ENCODE measurements at places on chromosomes 13 and 19.

- no peak for DNase-seq
These were observed 4.3 kb downstream of the NOTCH3 start for GRCh38 chr19:15196360-15197005.

GRCh38 chr19:45668342-45668871 is 386 bp downstream of the GIPR start:
- DNase-seq: peak; percentile 40

DNA sequence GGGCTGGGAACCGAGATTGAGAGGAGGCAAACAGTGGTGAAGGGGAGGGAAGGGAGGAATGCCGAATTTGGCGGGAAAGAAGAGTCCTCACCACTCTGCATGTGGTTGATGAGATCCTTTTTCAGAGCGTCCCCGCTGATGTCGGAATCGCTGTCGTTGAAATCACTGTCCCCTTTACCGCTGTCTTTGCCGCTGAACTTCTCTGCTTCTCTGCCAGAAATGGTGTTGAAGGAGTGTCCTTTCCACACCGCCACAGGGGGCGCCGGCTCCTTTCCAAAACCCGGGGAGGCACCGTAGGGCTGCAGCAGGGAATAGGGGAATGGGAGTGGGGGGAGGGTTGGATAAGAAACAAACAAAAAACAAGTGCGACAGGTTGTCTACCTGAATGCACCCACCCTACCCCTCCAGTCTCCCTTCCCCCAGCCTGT is 3.1 kb downstream of the PCDH8 start:
- no peak for DNase-seq

DNA sequence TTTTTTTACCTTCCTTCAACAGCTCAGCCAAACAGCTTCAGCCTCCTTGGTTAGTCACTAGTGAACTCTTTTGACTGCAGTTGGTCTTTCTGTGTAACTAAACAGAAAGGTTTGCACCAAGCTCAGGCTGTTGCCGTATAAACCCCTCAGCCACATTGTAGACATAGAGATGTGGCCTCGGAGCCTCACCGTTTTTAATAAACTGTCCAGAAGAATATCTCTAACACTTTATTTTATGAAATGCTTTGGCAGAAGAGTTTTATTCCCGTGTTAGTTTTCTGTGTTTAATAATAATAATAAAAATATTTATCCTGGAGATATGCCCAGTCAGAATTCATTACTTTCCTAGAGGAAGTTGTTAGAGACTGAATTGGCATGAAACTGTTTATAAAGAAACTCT is 171.7 kb upstream of the MAB21L1 start:
- DNase-seq: no peak

- no peak for DNase-seq
These were observed 12.6 kb downstream of the ZNF528 start for GRCh38 chr19:52410276-52410675.

GRCh38 chr19:33473653-33474305 is 47.8 kb downstream of the PEPD start:
- no peak for DNase-seq

GRCh38 chr13:58992478-58993042 is 1171.2 kb downstream of the DIAPH3 start:
- DNase-seq: no peak

DNA sequence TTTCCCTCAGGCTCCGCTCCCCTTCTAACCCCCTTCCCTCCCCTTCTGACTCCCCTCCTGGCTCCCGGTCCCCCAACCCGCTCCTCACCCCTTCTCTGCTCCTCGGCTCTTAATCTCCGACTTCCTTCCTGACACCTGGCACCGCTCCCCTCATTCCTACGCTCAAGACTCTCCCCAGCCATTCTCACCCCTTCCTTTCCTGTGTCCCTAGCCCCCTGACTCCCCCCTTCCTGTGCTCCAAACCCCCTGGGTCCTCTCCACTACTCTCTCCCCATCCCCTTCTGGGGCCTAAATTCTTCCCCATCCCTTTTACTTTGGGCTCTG is 658 bp downstream of the CLPP start:
- DNase-seq: peak; percentile 8

DNA sequence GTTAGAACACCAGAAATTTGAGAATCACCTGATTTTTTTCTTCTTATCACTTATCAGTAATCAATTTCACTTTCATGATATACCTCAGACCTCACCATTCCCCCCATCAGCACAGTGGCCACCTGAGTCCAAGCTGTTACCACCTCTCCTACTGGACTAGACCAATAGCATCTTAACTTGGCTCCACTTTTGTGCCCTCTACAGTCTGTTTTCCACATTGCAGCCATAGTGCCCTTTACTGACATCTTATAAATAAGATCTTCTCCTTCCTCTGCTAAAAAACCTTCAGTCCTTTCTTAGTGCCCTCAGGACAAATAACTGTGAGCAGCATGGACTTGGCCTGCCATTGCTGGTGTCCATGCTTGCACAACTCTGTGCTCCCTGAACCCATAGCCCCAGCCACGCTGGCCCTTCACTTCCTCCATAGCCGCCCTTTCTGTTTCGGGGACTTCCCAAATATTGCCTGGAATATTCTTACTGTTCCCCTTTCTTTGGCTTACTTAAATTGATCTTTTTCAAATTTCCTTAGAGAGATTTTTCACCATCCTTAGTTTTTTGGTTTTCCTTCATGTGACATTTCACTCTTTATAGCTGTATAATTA is 380.8 kb downstream of the LMO7 start:
- peak; percentile 64 for DNase-seq

DNA sequence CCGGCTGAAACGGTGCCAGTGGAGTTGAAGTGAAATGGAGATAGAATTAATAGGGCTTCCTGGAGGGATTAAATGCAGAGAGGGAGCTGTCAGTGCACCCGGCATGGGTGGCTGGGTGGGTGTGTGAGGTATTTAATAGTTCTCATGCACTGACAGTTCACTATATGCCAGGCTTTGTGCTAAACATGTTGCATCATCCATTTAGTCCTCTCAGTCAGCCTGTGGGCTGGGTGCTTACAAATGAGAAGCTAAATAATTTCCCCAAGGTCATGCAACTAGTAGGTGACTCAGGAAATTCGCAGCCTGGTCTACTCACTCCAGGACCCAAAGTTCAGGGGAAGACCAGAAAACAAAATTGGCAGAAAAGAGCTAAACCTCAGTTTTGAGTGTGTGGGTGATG is 63.5 kb upstream of the SPATA13 start:
- no peak for DNase-seq

DNA sequence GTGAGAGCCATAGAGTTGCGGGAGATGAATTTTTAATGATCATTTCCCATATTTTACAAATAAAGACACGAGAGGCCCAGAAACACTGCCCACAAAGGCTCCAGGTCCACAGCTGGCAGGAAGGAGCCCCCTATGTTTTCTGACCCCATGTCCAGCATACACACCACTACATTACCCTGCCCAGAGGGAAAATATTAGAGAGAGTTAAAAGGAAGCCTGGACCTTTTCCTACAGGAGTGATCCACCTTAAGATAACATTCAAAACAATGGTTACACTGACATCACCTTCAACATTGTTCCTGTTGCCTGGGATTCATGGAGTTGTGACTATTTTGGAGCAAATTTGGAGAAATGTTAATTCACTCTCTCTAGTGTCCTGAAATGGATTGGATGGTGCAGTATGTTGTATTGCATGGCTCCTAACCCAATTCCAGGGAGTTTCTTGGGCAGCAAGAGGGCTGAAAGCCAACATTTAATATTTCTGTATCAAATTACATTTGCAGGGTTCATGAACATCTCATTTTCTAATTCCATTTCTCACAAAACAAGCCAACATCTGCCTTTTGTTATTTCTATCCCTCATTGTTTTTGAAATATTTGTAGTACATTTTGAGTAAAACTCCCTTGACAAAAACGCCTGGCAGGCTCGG is 172.5 kb downstream of the DLEU7 start:
- no peak for DNase-seq

DNA sequence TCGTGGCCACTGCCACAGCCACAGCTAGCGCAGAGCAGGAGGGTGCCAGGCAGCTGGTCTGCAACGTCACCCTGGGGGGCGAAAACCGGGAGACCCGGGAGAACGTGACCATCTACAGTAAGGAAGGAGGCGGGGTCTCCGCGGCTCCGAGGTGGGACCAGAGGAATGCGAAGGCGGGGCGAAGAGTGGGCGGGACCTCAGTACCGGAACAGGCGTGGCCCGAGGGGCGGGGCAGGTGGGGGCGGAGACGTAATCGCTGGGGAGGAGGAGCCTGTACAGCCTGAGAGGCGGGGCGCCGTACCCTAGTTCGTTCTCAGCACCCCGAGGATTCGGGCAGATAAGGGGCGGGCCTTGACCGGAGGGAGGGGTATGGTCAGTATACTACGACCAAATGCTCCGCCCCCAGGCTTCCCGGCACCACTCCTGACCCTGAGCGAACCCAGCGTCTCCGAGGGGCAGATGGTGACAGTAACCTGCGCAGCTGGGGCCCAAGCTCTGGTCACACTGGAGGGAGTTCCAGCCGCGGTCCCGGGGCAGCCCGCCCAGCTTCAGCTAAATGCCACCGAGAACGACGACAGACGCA is 2.5 kb downstream of the ICAM5 start:
- peak; percentile 35 for DNase-seq

GRCh38 chr19:36775768-36776167 is 3.2 kb upstream of the ZNF850 start:
- DNase-seq: no peak
